ENCODE measurements at places on chromosomes 16 and 17. TPM values are rescaled to one million over a fixed set of nuclear protein-coding genes. Genes with fewer than 3 reads are reported as not detected.

GRCh38 chr16:84481051-84481735, 23.3 kb downstream of the MEAK7 start:
- peak; percentile 47 for DNase-seq
- H3K36me3 ChIP-seq, result peaks cover 14% of the 10 kb centered on the region
- no peaks in the 10 kb centered on the region for H3K4me1 ChIP-seq
- no peak overlapping the region for H3K4me3 ChIP-seq

GRCh38 chr16:30430428-30430970, 669 bp upstream of the DCTPP1 start:
- H3K36me3 ChIP-seq, result peaks cover 4% of the 10 kb centered on the region
- peak overlapping the region; percentile 77 for H3K27ac ChIP-seq
- H3K27me3 ChIP-seq, result no peaks in the 10 kb centered on the region
- peak overlapping the region; percentile 8 for H3K4me3 ChIP-seq

DNA sequence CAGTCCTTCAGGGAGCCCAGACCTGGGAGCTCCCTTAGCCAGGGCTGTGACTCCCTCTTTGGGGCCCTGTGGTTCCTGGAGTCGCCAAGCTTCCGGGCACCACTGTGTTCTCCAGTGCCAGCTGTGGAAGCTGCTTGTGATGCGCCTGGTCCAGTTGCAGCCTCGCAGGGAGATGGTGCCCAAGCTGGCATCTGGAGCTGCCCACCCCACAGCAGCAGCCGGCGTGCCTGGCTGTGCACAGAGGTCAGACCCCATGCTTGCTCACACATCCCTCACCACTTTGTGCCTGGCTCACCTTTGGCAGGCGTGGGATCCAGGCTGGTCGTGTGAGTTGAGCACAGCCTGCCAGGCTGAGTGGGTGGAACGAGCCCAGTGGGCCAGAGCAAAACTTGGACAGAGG, 18.2 kb downstream of the RHOT1 start:
- H3K4me3 ChIP-seq, result no peak overlapping the region
- DNase-seq, result no peak
- H3K36me3 ChIP-seq, result peaks cover 11% of the 10 kb centered on the region
- H3K4me1 ChIP-seq, result no peaks in the 10 kb centered on the region
- H3K27ac ChIP-seq, result no peak overlapping the region
- H3K27me3 ChIP-seq, result no peaks in the 10 kb centered on the region

GRCh38 chr17:35597604-35598003, 10.5 kb downstream of the AP2B1 start:
- H3K27ac ChIP-seq, result no peak overlapping the region
- H3K36me3 ChIP-seq, result peaks cover 65% of the 10 kb centered on the region
- H3K27me3 ChIP-seq, result no peaks in the 10 kb centered on the region
- no peak for DNase-seq
- H3K4me3 ChIP-seq, result no peak overlapping the region

- no peaks in the 10 kb centered on the region for H3K4me1 ChIP-seq
- H3K27ac ChIP-seq, result peak overlapping the region; percentile 36
- no peaks in the 10 kb centered on the region for H3K27me3 ChIP-seq
- no peak overlapping the region for H3K4me3 ChIP-seq
These were observed 19.8 kb downstream of the SMTNL2 start for GRCh38 chr17:4604111-4604644.

GRCh38 chr17:795276-795675, 13.1 kb downstream of the MRM3 start:
- H3K36me3 ChIP-seq, result peaks cover 15% of the 10 kb centered on the region
- peak overlapping the region; percentile 19 for H3K27ac ChIP-seq
- H3K27me3 ChIP-seq, result no peaks in the 10 kb centered on the region
- no peak for DNase-seq

GRCh38 chr17:34673516-34673915, 94.1 kb downstream of the TMEM132E start:
- peak; percentile 21 for DNase-seq
- H3K27ac ChIP-seq, result no peak overlapping the region
- no peaks in the 10 kb centered on the region for H3K27me3 ChIP-seq

GRCh38 chr17:59838052-59838916, 54.5 kb downstream of the TUBD1 start:
- no peaks in the 10 kb centered on the region for H3K27me3 ChIP-seq
- H3K27ac ChIP-seq, result peak overlapping the region; percentile 95
- H3K4me3 ChIP-seq, result peak overlapping the region; percentile 58
- no peak for DNase-seq
- H3K36me3 ChIP-seq, result peaks cover 38% of the 10 kb centered on the region
- H3K4me1 ChIP-seq, result no peaks in the 10 kb centered on the region

DNA sequence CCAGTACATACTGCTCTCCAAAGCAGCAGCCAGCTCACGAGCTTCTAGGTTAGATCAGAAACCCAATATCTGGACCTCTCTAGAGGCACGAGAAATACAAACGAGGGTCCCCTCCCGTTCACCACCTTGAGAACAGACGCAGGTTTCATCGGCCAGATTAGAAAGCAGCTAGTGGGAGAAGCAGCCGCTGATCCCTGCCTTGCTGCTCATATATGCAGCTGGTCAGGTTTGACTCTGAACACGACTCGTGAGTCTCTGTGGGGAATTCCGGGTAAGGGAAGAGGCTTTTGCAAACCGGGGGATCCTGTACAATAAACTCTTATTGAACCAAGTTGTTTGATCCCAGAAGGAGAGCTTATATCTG, 1.6 kb downstream of the VAT1L start:
- no peak overlapping the region for H3K27ac ChIP-seq
- no peaks in the 10 kb centered on the region for H3K36me3 ChIP-seq
- H3K4me1 ChIP-seq, result no peaks in the 10 kb centered on the region
- H3K27me3 ChIP-seq, result no peaks in the 10 kb centered on the region

DNA sequence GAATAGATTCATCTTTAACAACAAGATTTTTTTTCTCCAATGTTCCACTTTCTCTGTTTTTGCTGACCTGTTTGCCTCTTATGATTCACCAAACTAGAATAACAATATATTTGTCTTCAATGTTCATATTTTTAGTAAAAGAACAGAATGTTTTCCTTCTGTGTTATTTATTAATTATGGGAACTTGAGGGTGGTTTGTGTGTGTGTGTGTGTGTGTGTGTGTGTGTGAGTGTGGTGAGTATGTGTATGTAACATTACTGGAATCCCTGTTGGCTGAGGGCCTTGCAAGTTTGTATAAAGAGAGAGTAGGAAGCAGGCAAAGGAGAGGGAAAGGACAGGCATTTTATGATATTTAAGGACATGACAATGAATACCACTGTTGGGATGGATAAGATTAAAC, 13.8 kb downstream of the STXBP4 start:
- H3K36me3 ChIP-seq, result peaks cover 6% of the 10 kb centered on the region
- H3K27me3 ChIP-seq, result no peaks in the 10 kb centered on the region
- peaks cover 7% of the 10 kb centered on the region for H3K4me1 ChIP-seq
- DNase-seq, result no peak

NECAB2 gene
- total RNA-seq, result not detected

TOM1L1 gene
- 16.0 TPM for total RNA-seq

TBCD gene
- total RNA-seq, result 19.4 TPM

ACSM2A gene
- total RNA-seq, result not detected

ODAD4 gene
- total RNA-seq, result 0.56 TPM

PRSS33 gene
- total RNA-seq, result not detected

AHSP gene
- total RNA-seq, result 2.3 TPM
